Kidney epithelial cell (primary cell): ENCODE measurements at places on chromosomes 16 and 17. TPM values are rescaled to one million over a fixed set of nuclear protein-coding genes. Genes with fewer than 3 reads are reported as not detected.

SPATA32 gene
- total RNA-seq = not detected in 2 replicates

SLC13A2 gene
- not detected in 2 replicates for total RNA-seq

PFAS gene
- 33.5 and 34.3 TPM in 2 replicates for total RNA-seq

TMEM204 gene
- total RNA-seq = 1.2 and 4.0 TPM in 2 replicates

OTOP3 gene
- total RNA-seq = not detected in 2 replicates

TCAP gene
- total RNA-seq = 0.55 and 0.84 TPM in 2 replicates

ZPBP2 gene
- total RNA-seq = not detected in 2 replicates

STAT5A gene
- total RNA-seq = 11.4 and 24.4 TPM in 2 replicates

DCAF7 gene
- total RNA-seq = 47.0 and 49.4 TPM in 2 replicates

TAC4 gene
- total RNA-seq = not detected in 2 replicates

GP1BA gene
- not detected in 2 replicates for total RNA-seq

CPNE7 gene
- total RNA-seq = 11.5 and 11.6 TPM in 2 replicates

- DNase-seq = no peak
Measured at GRCh38 chr17:40004072-40004471, 11.2 kb upstream of the CSF3 start.

GRCh38 chr17:82149401-82150099, 51.5 kb upstream of the FASN start:
- DNase-seq = no peak

GRCh38 chr16:76970087-76970744, 220.8 kb upstream of the MON1B start:
- DNase-seq = no peak

GRCh38 chr16:25317732-25318316, 60.2 kb upstream of the ZKSCAN2 start:
- DNase-seq = no peak

GRCh38 chr16:89695875-89696669, 5.4 kb downstream of the SPATA2L start:
- no peak for DNase-seq

DNA sequence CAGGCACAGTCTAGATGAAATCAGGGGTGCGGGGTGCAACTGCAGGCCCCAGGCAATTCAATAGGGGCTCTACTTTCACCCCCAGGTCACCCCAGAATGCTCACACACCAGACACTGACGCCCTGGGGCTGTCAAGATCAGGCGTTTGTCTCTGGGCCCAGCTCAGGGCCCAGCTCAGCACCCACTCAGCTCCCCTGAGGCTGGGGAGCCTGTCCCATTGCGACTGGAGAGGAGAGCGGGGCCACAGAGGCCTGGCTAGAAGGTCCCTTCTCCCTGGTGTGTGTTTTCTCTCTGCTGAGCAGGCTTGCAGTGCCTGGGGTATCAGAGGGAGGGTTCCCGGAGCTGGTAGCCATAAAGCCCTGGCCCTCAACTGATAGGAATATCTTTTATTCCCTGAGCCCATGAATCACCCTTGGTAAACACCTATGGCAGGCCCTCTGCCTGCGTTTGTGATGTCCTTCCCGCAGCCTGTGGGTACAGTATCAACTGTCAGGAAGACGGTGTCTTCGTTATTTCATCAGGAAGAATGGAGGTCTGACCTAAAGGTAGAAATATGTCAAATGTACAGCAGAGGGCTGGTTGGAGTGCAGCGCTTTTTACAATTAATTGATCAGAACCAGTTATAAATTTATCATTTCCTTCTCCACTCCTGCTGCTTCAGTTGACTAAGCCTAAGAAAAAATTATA, 1.6 kb downstream of the HBA1 start:
- DNase-seq = no peak

GRCh38 chr16:20380782-20381181, 23.8 kb downstream of the PDILT start:
- DNase-seq = no peak

DNA sequence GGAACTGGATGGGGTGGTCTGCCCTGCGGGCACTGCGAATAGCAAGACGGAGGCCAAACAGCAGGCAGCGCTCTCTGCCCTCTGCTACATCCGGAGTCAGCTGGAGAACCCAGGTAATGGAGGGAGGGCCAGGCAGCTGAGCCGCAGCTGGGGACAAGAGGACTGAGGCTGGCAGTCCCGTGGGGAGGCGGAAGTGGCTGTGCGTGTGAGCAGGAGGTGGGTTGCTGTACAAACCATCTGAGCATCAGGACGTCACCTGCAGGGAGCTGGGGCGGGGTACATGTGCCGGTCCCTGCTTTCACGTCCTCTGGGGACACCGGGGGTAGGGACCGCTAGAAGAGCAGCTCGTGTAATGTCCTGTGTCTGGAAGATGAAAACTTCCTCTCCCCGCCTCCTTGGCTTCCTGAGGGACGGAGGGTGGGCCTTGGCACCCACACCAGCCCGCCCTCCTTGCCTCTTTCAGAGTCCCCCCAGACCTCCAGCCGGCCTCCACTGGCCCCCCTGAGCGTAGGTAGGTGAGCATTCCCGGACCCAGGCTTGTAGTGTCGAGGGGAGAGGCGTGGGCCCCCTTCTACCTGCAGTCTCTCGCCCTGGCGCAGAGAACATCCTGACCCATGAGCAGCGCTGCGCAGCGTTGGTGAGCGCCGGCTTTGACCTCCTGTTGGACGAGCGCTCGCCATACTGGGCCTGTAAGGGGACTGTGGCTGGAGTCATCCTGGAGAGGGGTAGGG, 3.7 kb downstream of the ADAD2 start:
- no peak for DNase-seq

DNA sequence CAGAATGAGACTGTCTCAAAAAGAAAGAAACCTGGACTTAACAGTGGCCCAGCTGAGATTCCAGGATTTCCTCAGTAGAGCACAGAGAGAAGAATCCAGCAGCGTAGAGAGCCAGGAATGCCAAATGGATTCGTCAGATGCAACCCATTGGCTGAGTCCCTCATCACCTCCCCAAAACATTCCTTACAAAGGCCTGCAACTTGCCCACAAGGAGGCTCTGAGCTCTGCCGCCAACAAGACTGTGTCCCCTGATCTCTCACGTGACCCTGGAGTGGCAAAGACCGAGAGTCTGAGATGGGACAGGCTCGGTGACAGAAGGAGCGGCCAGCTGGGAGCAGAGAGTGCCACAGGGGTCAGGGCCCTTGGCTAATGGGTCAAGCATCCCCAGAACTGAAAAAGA, 6.9 kb upstream of the CHMP6 start:
- no peak for DNase-seq

DNA sequence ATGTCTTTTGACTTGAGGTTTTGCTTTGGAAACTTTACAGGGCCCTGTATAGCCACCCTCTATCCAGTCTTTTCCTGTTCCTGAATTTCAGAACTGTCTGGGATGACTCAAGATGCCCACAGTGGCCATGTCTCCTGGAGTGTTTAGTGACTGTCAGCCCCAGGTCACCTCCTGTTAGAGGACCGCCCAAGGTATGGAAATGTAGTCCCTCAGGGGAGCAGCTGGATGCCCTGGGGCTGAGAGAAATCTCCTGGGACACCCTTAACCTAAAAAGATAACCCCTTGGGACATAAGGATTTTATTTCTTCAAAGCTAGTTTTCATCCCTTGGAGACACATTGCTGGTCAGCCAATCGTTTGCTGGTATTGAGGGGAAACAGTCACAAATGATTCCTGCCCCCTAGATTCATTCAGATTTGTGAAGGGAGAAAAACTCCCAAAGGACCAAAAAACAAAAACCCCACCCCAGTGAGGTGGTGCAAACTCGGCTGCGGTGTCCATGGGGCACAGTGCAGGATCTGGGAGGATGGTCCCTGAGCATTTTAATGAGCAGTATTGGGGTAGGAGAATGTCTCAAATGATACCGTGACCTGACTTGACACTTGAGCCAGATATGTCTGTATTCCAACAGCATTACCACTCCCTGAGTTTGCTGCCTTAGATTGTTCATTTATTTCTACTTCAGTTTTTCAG, 1.7 kb downstream of the ZNF267 start:
- DNase-seq = no peak

- no peak for DNase-seq
Measured at GRCh38 chr16:11234884-11235702, 20.9 kb downstream of the SOCS1 start.

GRCh38 chr17:59353936-59354755, 22.7 kb downstream of the YPEL2 start:
- no peak for DNase-seq

GRCh38 chr17:46157443-46158062, 35.7 kb downstream of the KANSL1 start:
- DNase-seq = no peak

DNA sequence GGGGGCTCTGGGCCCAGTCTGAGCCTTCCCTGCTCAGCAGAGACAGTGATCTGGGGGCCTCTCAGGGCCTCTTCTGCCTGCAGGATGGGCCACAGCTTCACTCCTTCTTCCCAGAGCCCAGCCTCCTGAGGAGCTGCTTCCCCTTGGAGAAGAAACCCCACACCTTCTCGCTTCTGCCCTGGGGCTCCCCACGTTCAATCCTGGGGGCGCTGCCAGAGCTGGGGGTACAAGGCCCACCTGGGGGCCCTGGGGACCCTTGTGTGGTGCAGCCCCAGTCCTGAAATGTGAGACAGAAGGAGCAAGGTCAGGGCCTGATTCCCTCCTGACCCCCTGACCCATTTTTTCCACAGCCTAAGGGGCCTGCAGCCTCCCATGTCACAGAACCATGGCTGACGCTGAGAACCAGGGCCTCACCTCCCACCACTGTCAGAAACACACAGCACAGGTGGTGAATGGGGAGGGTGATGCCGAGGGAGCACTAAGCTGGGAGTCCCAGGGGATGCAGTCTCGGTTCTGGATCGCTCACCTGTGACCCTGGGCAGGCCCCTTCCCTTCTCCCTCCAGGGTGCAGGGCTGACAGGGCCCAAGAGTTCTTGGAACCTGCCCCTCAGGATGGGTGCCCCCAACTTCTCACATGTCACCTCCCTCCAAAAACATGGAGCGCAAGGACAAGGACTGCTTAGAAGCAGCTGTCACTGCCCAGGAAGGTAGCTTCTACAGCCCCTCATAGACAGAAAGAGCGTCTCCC, 21.6 kb upstream of the MPO start:
- DNase-seq = no peak

GRCh38 chr16:11461595-11461990, 116.3 kb downstream of the RMI2 start:
- no peak for DNase-seq

GRCh38 chr17:19237389-19238166, 412 bp downstream of the EPN2 start:
- no peak for DNase-seq

DNA sequence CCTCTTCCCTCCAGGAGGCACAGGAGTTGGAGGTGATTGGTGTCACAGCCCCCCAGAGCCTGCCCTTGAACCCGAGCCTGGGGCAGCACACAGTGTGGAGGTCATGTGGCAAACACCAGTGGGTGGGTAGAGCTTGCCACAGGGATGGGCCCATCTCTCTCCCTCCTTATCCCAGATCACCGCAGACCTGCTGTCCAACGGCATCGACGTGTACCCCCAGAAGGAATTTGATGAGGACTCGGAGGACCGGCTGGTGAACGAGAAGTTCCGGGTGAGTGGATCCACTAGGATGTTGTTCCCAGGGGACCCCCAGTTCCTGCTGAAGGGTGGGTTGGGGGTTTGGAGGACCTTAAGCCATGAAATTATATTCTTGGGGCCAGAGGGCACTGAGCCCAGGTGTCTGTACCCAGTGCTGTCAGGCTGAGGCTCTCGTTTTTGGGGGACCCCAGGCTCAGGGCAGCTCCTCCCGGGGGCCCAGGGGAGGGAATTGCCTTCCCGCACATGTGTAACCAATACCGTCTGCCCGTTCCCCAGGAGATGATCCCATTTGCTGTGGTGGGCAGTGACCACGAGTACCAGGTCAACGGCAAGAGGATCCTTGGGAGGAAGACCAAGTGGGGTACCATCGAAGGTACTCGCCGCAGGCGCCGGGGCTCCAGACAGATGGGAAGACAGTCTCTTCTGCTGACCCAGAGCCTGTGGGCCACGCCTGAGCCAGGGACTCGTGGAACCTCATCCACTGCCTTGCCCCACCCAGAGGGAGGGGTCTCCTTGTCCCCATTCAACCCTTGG, 351.9 kb downstream of the SEC14L1 start:
- no peak for DNase-seq

DNA sequence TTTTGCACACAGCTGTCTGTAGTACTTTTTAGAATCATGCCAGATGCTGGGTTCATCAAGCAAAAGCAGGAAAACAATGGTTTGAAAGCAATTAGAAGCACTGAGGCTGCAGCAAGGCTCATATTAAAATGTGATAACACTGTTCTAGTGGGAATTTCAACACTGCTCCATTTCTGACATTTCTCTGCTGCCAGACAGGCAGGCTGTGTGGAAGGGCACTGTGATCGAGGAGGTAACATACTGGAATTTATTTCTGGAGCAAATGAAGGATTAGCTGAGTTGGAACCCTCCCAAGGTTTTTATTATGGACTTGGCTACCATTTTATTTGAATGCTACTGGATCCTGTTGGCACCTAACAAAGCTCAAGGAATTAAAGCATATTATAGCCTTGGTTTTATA, 66.9 kb downstream of the SKAP1 start:
- DNase-seq = no peak

DNA sequence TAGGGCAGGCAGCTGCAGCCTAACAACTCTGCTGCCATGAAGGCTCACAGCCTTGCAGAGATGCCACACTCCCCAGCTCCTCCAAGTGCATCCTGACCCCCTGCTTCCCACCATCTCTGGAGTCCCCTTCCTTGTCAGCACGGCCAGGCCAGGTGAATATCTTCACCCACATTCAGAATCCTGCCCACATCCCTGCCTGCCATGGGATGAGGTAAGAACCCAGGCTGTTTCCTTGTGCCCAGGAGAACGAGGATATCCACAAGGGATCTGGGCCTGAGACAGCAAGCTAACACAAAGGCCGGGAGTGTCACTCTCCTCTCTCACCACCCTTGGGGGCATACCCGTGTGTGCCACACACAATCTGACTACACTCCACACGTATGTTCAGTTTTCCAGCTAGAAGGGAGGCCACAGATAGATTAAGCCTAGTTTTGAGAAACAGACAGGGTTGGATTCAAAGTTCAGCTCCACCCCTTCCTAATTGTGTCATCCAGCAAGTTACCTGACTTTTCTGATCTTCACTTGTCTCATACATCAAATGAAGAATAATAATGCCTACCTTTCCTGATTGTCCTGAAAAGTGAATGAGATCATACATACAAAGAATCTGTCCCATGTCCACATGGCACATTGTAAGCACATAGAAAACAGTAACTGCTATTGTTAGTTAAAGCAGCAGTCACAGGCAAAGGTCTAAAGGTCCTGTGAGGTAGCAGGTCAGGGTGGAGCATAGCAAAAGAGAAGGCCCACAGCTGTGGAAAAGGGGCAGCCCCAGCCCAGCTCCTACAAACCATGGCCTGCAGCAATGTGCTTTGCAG, 17.4 kb upstream of the SUPT4H1 start:
- no peak for DNase-seq

DNA sequence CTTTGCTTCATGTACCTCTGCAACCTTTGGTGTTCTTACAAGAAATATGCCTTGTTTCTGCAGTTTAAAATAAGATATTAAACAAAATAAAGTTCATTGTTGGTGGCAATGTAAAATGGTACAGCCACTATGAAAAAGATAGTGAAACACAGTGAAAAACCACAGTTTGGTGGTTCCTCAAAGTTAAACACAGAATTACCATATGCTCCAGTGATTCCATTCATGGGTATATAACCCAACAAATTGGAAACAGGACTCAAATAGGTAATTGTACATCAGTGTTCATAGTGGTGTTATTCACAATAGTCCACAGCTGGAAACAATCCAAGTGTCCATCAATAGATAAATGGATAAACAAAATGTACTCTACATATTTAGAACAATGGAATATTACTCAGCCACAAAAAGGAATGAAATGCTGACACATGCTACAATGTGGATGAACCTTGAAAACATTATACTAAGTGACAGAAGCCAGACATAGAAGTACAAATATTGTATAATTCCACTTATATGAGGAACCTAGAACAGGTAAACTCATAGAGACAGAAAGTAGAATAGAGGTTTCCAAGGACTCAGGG, 49.2 kb downstream of the CUEDC1 start:
- DNase-seq = no peak
